ENCODE measurements at places on chromosomes 6 and 20.
A peak's percentile ranks its signal among the peaks of the same experiment; 100 is the strongest.

GRCh38 chr6:90079560-90080490, 185.6 kb downstream of the GJA10 start:
- DNase-seq = no peak
- no peaks in the 10 kb centered on the region for H3K36me3 ChIP-seq
- no peak overlapping the region for H3K4me3 ChIP-seq
- no peaks in the 10 kb centered on the region for H3K4me1 ChIP-seq
- no peak overlapping the region for H3K27ac ChIP-seq
- no peaks in the 10 kb centered on the region for H3K27me3 ChIP-seq

DNA sequence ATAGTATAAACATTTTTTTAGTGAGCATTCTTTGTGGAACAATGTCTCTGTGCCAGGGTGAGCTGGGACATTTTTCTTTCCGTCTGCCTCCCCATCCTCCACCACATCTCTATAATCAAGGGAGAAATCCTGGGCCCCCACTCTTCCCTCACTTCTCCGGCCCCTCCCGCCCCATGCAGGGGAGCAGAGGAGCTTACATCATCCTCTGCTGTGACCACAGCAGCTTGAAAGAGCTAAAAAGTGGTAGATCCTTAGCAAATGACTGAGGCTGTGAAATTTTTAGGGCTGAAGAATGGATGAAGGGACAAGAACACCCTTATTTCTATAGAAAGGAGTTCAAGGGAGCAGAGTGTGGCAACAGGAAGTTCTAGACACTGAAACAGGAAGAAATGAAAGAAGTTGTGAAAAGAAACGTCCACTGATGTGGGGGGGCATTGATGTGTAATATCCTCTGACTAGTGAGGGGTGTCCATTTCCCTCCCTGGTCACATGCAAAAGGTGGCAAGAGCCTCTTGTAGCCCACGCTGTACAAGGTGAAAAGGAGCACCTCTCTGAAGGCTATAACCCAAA, 380.3 kb upstream of the JARID2 start:
- no peak overlapping the region for H3K27ac ChIP-seq
- no peak for DNase-seq
- no peaks in the 10 kb centered on the region for H3K36me3 ChIP-seq
- no peaks in the 10 kb centered on the region for H3K4me1 ChIP-seq
- H3K27me3 ChIP-seq = no peaks in the 10 kb centered on the region

DNA sequence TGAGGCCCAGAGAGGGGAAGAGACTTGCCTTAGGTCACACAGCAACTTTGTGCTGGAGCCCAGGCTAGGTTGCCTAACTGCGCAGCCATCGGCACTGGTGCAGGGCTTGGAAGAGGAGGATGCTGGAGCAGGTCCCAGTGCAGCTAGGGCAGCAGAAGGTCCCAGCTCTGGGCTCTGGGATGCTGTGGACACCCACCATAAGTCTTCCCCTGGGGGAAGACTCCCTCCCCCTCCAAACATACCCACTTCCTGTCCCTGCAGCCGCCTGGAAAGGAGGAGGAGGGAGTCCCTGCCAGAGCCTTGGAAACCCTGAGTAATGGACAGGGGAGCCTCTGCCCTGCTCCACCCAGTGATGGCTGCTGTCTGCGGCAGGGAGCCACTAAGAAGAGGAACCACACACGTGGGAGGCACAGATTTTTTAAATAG, 93.6 kb downstream of the NCR2 start:
- H3K4me1 ChIP-seq = peaks cover 5% of the 10 kb centered on the region
- peak overlapping the region; percentile 64 for H3K27ac ChIP-seq
- H3K36me3 ChIP-seq = no peaks in the 10 kb centered on the region
- DNase-seq = peak; percentile 71
- no peaks in the 10 kb centered on the region for H3K27me3 ChIP-seq

- H3K36me3 ChIP-seq = no peaks in the 10 kb centered on the region
- H3K27ac ChIP-seq = no peak overlapping the region
Measured at GRCh38 chr20:45104786-45105185, 3.9 kb upstream of the KCNS1 start.

DNA sequence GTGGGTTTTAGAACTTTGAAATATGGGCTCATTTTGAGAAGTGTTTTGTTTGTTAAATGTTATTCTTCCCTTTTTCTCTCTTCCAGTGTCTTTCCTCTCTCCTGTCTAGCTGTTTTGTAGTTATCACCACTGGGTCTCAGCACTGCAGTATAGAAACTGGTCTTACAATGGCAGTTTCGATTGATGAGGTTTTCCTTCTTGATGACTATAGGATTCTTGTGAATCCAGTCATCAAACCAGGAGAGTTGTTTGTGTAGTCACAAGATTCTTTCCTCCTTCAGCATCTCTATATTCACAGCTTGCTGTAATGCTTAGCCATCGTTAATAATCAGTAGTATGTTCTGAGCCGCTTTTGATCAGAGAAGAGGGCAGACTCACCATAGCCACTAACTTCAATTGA, 172.3 kb downstream of the OGFRL1 start:
- no peaks in the 10 kb centered on the region for H3K36me3 ChIP-seq
- H3K27ac ChIP-seq = no peak overlapping the region
- no peaks in the 10 kb centered on the region for H3K27me3 ChIP-seq
- no peaks in the 10 kb centered on the region for H3K4me1 ChIP-seq

GRCh38 chr6:54772610-54773009, 74.0 kb upstream of the FAM83B start:
- H3K36me3 ChIP-seq = no peaks in the 10 kb centered on the region
- no peak overlapping the region for H3K27ac ChIP-seq
- no peak overlapping the region for H3K4me3 ChIP-seq
- no peak for DNase-seq
- no peaks in the 10 kb centered on the region for H3K27me3 ChIP-seq
- no peaks in the 10 kb centered on the region for H3K4me1 ChIP-seq

DNA sequence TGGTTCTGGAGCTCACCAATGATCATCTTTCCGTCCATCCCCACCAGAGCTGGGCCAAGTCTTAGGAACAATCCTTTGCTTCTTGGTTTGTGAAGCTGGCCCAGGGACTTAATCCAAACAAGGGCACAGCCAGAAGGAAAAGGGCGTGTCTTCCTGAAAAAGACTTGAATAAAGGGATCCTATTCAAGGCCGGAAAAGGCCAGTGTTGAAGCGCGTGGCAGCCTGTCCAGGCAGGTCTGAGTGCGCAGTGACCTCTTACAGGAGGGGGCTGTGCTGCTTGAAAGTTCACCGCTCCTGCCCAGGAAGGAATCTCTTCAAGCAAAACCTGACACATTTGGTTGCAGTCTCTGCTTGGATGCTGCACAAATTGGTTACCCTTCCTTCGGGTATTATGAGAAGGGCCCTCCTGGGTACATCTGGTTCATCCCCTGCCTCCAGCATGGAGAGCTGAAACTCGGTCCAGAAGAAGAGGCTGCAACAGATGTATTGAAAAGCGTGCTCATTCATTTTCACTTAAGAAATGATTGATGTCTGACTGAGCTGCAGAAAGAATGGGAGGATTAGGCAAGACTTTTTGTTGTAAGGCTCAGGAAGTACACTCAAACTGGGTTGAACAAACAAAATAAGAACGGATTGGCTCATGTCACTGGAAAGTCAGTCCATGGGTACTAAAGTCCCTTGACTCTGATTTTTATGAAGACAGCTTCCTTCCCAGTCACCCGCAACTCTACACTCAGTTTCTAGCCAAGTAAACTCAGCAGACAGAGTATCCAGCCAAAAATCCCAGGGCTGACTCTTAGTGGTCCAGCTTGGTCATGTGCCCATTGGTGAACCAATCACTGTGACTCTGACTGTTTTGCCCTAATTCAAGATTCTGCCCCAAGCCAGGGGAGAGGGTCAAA, 136.3 kb downstream of the TFAP2C start:
- no peak for DNase-seq
- no peaks in the 10 kb centered on the region for H3K4me1 ChIP-seq
- H3K27me3 ChIP-seq = no peaks in the 10 kb centered on the region
- no peak overlapping the region for H3K27ac ChIP-seq

DNA sequence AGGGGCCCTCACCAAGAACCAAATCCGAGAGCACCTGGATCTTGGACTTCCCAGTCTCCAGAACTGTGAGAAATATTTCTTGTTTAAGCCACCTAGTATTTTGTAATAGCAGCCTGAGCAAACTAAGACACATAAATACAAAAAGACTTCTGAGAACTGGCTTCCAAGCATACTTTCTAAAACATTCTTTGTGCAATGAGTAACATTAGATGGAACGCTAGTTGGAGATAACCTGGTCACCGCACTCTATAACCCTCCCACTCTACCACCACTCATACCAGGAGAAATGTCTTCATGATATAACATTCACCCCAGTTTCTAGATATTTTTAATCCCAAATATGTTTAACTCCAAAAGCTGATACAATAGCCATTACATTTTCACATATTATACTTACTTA, 169.5 kb upstream of the THEMIS start:
- no peaks in the 10 kb centered on the region for H3K4me1 ChIP-seq
- no peak overlapping the region for H3K27ac ChIP-seq
- H3K36me3 ChIP-seq = no peaks in the 10 kb centered on the region
- H3K4me3 ChIP-seq = no peak overlapping the region

DNA sequence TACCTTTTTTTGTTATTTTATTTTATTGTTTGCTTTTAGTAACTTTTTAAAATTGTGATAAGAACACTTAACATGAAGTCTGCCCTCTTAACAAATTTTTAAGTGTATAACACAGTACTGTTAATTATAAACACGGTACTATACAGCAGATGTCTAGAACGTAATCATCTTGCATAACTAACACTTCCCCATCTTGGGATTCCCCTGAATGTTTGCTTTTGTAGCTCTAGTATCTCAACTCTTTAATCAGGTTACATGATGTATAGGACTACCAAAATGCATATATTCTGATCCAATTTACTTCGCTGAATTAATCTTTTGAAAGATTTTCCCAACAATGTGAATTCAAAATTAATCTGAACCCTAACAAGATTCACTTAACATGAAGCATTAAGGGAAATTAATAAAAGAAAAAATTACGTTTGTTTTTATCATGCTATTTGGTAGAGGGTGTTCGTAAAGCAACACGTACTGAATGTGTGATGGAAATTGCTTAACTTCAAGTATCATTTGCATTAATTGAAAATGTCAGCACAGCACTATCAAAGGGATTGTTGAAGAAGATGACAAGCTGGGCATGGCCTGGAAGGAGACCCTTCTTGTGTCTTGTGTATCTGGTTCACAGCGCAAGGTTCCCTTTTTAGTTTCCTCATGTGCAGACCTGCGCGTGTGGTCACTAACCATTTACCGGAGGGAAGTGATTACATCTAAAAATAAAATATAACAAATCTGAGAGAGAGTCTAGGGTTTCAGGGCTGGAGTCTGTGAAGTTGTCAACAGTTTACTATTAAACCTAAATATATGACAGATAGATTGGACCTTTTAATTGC, 15.2 kb downstream of the COL19A1 start:
- H3K27me3 ChIP-seq = no peaks in the 10 kb centered on the region
- no peak for DNase-seq
- no peaks in the 10 kb centered on the region for H3K36me3 ChIP-seq
- H3K4me1 ChIP-seq = no peaks in the 10 kb centered on the region
- no peak overlapping the region for H3K27ac ChIP-seq

DNA sequence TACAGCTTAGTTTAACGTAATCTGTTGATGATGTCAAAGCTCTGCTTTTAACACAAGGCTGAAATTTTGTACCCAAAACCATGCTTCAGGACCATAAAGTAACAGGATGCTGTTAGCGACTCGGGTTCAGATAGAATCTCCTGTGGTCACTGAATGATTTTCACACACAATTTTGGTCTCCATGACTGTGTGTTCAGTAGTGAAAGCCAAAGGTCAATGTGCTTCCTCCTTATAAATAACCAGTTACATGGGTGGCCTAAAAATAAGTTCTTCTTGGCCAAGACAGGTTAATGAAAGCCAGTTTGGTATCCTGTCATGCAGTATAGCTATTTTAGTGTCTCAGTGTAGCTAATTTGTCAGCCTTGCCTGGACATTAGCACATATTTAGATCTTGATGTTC, 19.1 kb upstream of the LOC128125822 start:
- no peak overlapping the region for H3K4me3 ChIP-seq
- no peaks in the 10 kb centered on the region for H3K36me3 ChIP-seq
- no peak for DNase-seq
- H3K27me3 ChIP-seq = no peaks in the 10 kb centered on the region
- no peak overlapping the region for H3K27ac ChIP-seq

DNA sequence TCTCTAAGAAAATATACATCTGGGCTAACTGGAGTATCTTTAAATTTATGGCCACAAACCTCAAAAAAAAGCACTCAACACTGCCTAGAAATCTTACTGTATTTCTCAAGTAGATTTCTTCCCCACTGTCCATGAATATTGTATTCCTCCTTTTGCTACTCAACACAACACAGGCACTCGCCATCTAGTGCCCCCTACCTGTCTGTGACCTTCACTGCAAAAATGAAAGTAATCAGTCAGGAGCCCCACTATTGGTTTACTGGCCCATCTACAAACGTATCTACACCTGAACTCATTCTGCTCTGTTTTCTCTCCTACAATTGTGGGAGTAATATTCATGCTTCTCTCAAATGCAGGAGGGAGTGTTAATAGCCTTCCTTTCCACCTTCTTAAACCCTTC, 58.3 kb downstream of the LY86 start:
- no peak overlapping the region for H3K27ac ChIP-seq
- no peak overlapping the region for H3K4me3 ChIP-seq
- H3K4me1 ChIP-seq = peaks cover 2% of the 10 kb centered on the region
- H3K36me3 ChIP-seq = no peaks in the 10 kb centered on the region
- no peaks in the 10 kb centered on the region for H3K27me3 ChIP-seq

DNA sequence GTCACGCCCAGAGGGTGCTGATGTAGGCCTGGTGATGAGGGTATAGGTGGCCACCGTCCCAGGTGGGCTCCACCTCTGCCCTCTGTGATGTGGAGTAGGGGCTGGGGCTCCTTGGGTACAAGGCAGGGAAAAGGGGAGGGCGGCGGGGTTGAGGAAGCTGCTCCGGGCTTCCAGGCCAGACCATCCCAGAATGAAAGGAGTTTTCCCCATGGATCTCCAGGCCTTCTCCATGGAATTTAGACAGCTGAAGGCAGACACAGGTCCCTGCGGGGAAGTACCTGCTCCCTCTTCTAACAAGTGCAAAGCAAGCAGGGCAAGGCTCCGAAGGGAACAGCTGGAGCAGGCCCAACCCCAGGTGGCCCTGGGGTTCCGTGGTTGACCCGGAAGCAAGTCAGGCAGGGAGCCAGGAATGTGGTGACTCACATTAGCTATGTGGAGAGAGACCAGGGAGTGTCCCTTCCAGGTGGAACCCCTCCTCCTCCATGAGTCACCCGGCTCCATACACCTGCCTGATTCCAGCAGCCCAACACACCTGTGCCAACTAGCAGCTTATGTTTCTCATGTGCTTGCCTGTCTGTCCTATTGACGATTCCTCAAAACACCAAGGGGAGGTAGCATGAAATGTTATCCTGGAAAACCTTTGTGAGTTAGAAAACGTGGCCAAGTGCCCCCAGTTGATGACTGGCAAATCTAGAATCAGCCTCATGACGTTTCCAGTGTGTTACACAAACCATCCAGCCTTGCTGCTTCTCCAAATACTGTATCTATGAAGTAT, 59.7 kb upstream of the SNX9 start:
- DNase-seq = peak; percentile 65
- peak overlapping the region; percentile 88 for H3K27ac ChIP-seq
- H3K36me3 ChIP-seq = no peaks in the 10 kb centered on the region
- H3K4me3 ChIP-seq = no peak overlapping the region
- H3K27me3 ChIP-seq = no peaks in the 10 kb centered on the region
- H3K4me1 ChIP-seq = peaks cover 56% of the 10 kb centered on the region

All from uterus (tissue), 4 donors.